ENCODE measurements at places on chromosomes 5 and 9. TPM values are rescaled to one million over a fixed set of nuclear protein-coding genes. Genes with fewer than 3 reads are reported as not detected.

GRCh38 chr5:159735036-159735435 is 181.2 kb upstream of the ADRA1B start:
- H3K27ac ChIP-seq, result no peak overlapping the region
- H3K4me3 ChIP-seq, result no peak overlapping the region
- H3K36me3 ChIP-seq, result no peaks in the 10 kb centered on the region
- DNase-seq, result no peak
- no peaks in the 10 kb centered on the region for H3K4me1 ChIP-seq

Gene RNF208
- 0.85 TPM for total RNA-seq

- peaks cover 14% of the 10 kb centered on the region for H3K4me1 ChIP-seq
- H3K27ac ChIP-seq, result no peak overlapping the region
- H3K27me3 ChIP-seq, result no peaks in the 10 kb centered on the region
- H3K36me3 ChIP-seq, result no peaks in the 10 kb centered on the region
These were observed 59.4 kb downstream of the DAP start for GRCh38 chr5:10701567-10702039.

- H3K36me3 ChIP-seq, result peaks cover 3% of the 10 kb centered on the region
- DNase-seq, result no peak
- H3K27ac ChIP-seq, result no peak overlapping the region
- no peaks in the 10 kb centered on the region for H3K4me1 ChIP-seq
These were observed 95.5 kb downstream of the CAMSAP1 start for GRCh38 chr9:135811801-135812200.

GRCh38 chr5:77770293-77771005 is 5.7 kb downstream of the TBCA start:
- H3K4me1 ChIP-seq, result peaks cover 29% of the 10 kb centered on the region
- no peak for DNase-seq
- no peak overlapping the region for H3K4me3 ChIP-seq

Measured in naive thymus-derived CD4-positive, alpha-beta T cell (primary cell).